Spleen (tissue), 13 donors: ENCODE measurements at places on chromosomes 1 and 21.

GRCh38 chr1:224201853-224202252 is 18.8 kb downstream of the DEGS1 start:
- H3K36me3 ChIP-seq, result no peaks in the 10 kb centered on the region
- peaks cover 32% of the 10 kb centered on the region for H3K4me1 ChIP-seq
- H3K27ac ChIP-seq, result no peak overlapping the region
- no peaks in the 10 kb centered on the region for H3K27me3 ChIP-seq

GRCh38 chr21:42833439-42833815 is 45.9 kb downstream of the WDR4 start:
- peak; percentile 75 for DNase-seq
- no peak overlapping the region for H3K4me3 ChIP-seq
- no peaks in the 10 kb centered on the region for H3K4me1 ChIP-seq
- no peak overlapping the region for H3K27ac ChIP-seq
- no peaks in the 10 kb centered on the region for H3K36me3 ChIP-seq

DNA sequence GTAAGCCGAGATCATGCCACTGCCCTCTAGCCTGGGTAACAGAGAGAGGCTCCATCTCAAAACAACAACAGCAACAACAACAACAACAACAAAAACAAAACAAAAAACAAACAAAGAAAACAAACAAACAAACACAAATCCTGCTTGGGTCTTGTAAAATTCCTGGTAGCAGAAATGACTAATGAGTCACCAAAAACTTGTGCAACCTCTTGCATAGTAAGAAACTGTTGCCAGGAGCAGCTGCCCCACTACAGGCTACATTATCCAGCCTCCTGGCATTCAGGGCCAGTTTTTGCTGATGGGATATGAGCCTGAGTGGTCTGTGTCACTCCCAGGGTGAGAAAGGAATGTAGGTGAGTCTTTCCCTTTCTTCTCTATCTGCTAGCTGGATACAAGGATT is 245.4 kb downstream of the TNR start:
- H3K36me3 ChIP-seq, result no peaks in the 10 kb centered on the region
- H3K4me3 ChIP-seq, result no peak overlapping the region
- H3K27me3 ChIP-seq, result no peaks in the 10 kb centered on the region
- H3K4me1 ChIP-seq, result no peaks in the 10 kb centered on the region
- H3K27ac ChIP-seq, result no peak overlapping the region

- H3K27me3 ChIP-seq, result no peaks in the 10 kb centered on the region
- no peak overlapping the region for H3K4me3 ChIP-seq
- H3K36me3 ChIP-seq, result no peaks in the 10 kb centered on the region
- H3K27ac ChIP-seq, result no peak overlapping the region
- no peak for DNase-seq
Measured at GRCh38 chr1:58162952-58163550, 383.5 kb downstream of the OMA1 start.

- no peak overlapping the region for H3K4me3 ChIP-seq
- no peak for DNase-seq
- peaks cover 6% of the 10 kb centered on the region for H3K4me1 ChIP-seq
- H3K27me3 ChIP-seq, result no peaks in the 10 kb centered on the region
Measured at GRCh38 chr1:116962987-116963639, 38.4 kb upstream of the CD101 start.

- H3K4me1 ChIP-seq, result no peaks in the 10 kb centered on the region
- H3K36me3 ChIP-seq, result no peaks in the 10 kb centered on the region
- H3K4me3 ChIP-seq, result no peak overlapping the region
- H3K27me3 ChIP-seq, result no peaks in the 10 kb centered on the region
- no peak overlapping the region for H3K27ac ChIP-seq
- no peak for DNase-seq
Measured at GRCh38 chr1:83950106-83950661, 48.7 kb downstream of the TTLL7 start.

GRCh38 chr1:208159555-208160258 is 84.5 kb downstream of the PLXNA2 start:
- no peak overlapping the region for H3K27ac ChIP-seq
- H3K4me3 ChIP-seq, result no peak overlapping the region
- no peak for DNase-seq
- H3K36me3 ChIP-seq, result no peaks in the 10 kb centered on the region
- no peaks in the 10 kb centered on the region for H3K27me3 ChIP-seq

- H3K4me3 ChIP-seq, result no peak overlapping the region
- no peak overlapping the region for H3K27ac ChIP-seq
- H3K27me3 ChIP-seq, result no peaks in the 10 kb centered on the region
- H3K36me3 ChIP-seq, result no peaks in the 10 kb centered on the region
- peaks cover 13% of the 10 kb centered on the region for H3K4me1 ChIP-seq
Measured at GRCh38 chr1:231929311-231929710, 302.7 kb downstream of the DISC1 start.

DNA sequence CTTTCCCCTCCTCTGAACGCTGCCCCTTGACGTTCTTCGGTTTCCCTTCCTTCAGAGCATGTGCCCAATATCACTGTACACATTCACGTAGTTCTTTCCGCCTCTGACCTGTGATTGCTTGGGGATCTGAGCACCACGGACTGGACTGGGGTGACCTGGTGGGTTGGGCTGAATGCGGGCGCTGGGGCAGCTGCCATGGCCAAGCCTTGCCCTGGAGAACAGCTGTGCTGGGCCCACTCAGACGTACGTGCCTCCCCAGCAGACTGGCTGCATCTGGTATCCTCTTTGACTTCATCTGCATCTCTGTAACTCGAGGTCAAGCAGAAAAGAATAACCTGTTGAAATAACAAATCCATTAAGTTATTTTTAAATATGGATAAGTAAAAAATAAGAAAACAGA is 35.1 kb upstream of the DISC1 start:
- peaks cover 13% of the 10 kb centered on the region for H3K4me1 ChIP-seq
- no peak for DNase-seq
- H3K36me3 ChIP-seq, result no peaks in the 10 kb centered on the region

DNA sequence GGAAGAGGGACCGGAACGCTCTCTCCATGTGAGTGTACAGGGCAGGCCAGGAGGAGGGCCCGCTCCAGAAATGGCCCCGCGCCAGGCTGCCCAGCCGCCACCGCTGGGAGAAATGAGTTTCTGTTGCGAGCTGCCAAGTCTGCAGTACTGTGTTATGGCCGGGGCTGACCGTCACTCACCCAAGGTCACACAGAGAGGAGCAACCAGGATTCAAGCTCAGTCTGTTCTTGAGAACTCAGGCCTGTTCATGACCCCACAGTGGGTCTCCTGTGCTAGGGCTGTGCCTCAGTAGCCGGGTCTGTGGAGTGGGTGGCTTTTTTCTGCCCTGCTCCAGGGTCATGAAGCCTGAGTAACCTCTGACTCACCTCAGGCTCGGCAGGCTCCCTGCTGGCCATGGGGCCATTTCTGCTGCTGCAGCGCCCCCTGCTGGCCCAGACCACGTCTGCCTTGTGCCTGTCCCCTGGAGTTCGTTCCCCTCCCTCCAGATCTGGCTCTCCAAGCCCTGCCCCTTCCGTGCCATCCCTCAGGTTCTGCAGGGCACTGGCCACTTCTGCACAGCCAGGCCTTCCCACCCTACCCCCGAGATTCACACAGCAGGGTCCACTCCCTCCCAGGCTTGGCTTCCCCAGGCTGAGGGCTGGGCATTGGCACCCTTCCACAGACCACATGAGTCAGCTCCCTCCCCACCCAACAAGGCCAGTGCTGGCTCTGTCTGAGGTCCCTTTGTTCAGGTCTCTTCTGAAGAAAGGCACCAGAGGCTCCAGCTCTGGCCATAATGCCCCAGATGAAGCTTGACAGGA is 51.8 kb downstream of the EDN2 start:
- H3K4me1 ChIP-seq, result peaks cover 54% of the 10 kb centered on the region
- no peak overlapping the region for H3K4me3 ChIP-seq
- H3K27ac ChIP-seq, result peak overlapping the region; percentile 67
- peaks cover 22% of the 10 kb centered on the region for H3K27me3 ChIP-seq

- peak overlapping the region; percentile 4 for H3K27ac ChIP-seq
- DNase-seq, result no peak
- no peaks in the 10 kb centered on the region for H3K27me3 ChIP-seq
- peak overlapping the region; percentile 3 for H3K4me3 ChIP-seq
- no peaks in the 10 kb centered on the region for H3K36me3 ChIP-seq
Measured at GRCh38 chr1:192516776-192517297, 58.7 kb upstream of the RGS1 start.

DNA sequence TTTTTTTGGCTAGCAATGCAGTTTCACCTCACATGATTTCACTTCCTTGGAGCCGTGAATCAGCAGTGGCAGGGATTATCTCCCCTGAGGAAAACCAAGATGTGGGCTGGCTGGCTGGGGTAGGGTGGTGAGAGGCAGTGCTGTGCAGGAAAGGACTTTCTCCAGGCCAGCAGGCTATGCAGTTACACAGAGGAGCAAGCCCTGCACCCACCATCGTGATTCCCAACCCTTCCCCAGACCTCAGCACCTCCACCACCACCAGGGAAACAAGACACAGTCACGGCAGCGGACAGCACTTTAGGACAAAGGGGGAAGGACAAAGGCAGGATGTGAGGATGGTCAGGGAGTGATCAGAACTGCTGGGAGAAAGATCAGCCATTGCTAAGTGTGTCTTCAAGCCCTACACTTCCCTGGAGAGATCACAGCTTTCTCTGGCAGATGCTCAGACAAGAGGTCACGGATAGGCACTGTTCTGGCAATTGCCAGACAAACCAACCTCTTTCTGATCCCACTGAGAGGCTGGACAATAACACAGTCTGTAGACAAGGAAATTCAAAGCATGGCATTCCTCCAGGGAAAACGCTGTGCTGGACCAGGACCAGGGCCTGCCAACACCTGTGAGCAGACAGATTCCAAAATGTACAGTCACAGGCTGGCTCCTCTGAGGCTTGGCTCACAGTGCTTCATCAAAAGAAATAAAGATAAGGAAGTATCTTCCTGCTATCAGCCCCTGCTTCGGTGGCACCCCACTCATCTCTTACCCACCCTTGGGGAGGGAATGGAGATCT is 509.4 kb downstream of the SMYD3 start:
- H3K27ac ChIP-seq, result no peak overlapping the region
- no peaks in the 10 kb centered on the region for H3K36me3 ChIP-seq
- DNase-seq, result no peak
- no peaks in the 10 kb centered on the region for H3K27me3 ChIP-seq
- no peak overlapping the region for H3K4me3 ChIP-seq

- no peaks in the 10 kb centered on the region for H3K36me3 ChIP-seq
- no peaks in the 10 kb centered on the region for H3K27me3 ChIP-seq
- peak; percentile 61 for DNase-seq
- no peak overlapping the region for H3K4me3 ChIP-seq
Measured at GRCh38 chr1:164991763-164992314, 364.7 kb downstream of the LMX1A start.

GRCh38 chr1:59052166-59052590 is 244.7 kb upstream of the FGGY start:
- no peak overlapping the region for H3K4me3 ChIP-seq
- H3K4me1 ChIP-seq, result peaks cover 8% of the 10 kb centered on the region

GRCh38 chr1:37616330-37616729 is 18.4 kb downstream of the RSPO1 start:
- no peaks in the 10 kb centered on the region for H3K36me3 ChIP-seq
- no peaks in the 10 kb centered on the region for H3K4me1 ChIP-seq
- H3K27me3 ChIP-seq, result peaks cover 16% of the 10 kb centered on the region
- DNase-seq, result no peak
- H3K4me3 ChIP-seq, result no peak overlapping the region

DNA sequence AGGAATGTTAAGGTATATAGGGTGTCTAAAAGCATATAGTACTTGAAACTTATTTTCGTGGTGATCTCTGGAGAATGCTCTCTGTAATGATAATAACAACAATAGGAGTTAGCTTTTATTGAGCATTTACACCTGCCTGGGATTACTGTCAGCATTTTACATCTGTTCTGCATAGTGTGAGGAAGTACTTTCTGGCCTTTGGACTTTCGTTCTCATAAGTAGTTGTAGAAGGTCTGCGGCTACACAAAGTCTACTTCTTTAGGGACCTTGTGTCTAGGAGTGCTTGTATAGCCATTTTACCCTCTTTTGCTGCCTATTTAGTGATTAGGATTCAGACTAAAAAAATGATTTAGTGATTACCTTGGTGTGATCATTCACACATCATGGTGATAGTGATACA is 103.6 kb upstream of the GPR52 start:
- H3K27me3 ChIP-seq, result no peaks in the 10 kb centered on the region
- no peaks in the 10 kb centered on the region for H3K36me3 ChIP-seq
- DNase-seq, result no peak
- H3K4me1 ChIP-seq, result no peaks in the 10 kb centered on the region
- no peak overlapping the region for H3K4me3 ChIP-seq
- H3K27ac ChIP-seq, result no peak overlapping the region

DNA sequence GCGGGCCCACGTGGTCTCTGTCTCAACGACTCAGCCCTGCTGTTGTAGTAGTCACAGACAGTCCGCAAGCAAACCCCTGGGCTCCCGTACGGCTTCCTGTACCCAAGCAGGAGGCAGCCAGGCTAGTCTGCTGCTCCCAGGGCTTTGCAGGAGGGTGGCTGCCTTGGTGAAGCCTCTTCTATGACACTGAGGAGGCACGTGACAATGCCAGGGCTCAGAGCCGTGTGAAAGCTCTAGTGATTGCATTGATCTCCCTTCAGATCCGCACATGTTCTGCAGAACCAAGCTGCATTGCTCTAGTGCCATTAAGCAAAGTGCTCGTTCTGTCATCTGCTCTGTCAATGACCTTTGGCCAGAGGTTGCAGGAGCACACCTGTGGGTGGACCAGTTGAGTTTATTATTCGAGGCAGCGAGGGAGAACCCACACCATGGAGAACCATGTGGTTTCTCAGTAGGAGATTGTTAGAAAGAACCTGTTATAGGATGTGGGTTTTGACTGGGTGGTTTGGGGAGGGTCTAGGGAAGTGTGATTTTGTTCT is 18.0 kb downstream of the UMODL1 start:
- no peak overlapping the region for H3K4me3 ChIP-seq
- H3K36me3 ChIP-seq, result no peaks in the 10 kb centered on the region
- DNase-seq, result no peak
- H3K4me1 ChIP-seq, result no peaks in the 10 kb centered on the region
- H3K27me3 ChIP-seq, result no peaks in the 10 kb centered on the region
- no peak overlapping the region for H3K27ac ChIP-seq

- H3K27me3 ChIP-seq, result no peaks in the 10 kb centered on the region
- no peak overlapping the region for H3K4me3 ChIP-seq
- H3K36me3 ChIP-seq, result no peaks in the 10 kb centered on the region
Measured at GRCh38 chr1:20110679-20111078, 8.7 kb downstream of the PLA2G2D start.

DNA sequence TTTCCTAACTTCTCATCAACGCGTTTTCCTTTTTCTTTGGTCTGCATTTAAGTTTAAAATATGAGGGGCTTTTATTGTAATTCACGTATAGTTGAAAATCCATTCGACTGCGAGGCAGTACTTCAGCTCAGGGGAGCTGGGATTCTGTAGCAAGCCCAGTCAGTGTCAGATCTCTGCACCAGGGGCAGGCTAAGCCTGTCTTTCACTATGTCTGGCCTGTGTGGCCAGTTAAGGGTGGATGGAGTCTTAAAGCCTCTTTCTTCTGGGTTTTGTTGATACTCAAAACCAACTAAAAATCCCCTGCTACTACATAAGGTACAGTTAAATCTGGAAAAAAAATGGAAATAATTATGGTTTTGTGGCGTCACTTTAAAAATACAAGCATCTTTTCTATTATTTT is 124.7 kb downstream of the TYW3 start:
- no peaks in the 10 kb centered on the region for H3K4me1 ChIP-seq
- no peak overlapping the region for H3K27ac ChIP-seq
- H3K27me3 ChIP-seq, result no peaks in the 10 kb centered on the region
- H3K4me3 ChIP-seq, result no peak overlapping the region
- no peak for DNase-seq
